ENCODE measurements at places on chromosomes 1 and 21.

- DNase-seq = no peak
Observed at GRCh38 chr1:42742141-42742540, 2.1 kb upstream of the CLDN19 start.

DNA sequence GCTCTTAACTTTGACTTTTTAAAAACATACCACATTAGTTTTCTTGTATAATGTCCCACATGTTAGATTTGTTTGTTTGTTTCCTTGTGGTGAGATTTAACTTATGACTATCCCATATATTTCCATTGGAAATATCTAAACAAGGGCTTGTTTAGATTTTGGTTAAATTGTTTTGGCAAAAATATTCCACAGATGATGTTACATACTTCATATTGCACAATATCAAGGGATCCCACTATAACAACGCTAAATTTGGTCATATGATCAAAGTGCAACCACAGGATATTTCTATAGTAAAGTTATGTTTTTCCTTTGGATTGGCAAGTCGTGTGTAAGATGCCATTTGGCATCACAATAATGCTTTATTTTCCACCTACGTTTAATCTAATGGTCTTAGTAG lies 396.7 kb downstream of the TGFB2 start:
- no peak for DNase-seq

GRCh38 chr1:51420867-51421627 lies 90.7 kb upstream of the TTC39A start:
- DNase-seq = no peak

DNA sequence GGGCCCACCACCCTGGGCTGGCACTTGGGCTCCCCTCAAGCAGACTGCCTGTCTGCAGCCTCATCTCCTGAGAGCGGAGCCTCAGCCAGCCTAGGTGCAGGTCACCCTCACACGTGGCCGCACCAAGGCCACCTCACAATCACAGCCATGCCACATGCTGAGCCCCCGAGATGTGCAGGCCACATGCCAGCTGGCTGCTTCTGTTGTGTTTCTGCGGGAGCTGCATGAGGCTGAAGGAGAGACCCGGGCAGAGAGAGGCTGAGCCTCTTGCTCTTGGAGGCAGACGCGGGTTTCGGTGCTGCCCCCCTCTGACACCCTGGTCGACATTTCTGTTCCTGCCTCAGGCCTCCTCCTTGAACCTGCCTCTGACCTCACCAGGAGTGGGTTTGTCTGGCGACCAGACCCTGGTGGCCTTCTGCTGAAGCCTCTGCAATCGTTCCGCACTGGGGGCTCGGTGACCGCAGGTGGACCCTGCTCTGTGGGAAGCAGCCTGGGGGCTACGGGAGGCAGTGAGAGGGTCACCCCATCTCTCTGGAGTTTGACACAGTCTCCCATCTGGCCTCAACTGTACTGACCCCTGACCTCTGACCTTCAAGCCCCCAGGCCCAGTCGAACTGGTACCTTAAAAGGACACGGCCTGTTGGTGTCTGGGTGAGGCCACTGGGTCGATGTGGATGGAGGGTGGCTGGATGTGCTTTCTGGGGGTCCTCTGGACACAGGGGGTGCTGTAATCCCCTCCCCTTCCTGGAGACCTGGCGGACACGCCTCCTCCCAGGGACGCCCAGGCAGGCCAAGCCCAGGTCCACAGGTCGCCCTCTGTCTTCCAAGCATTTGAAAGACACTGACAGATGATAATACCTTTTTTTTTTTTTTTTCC lies 13.0 kb upstream of the C1orf174 start:
- no peak for DNase-seq

- DNase-seq = peak; percentile 20
Observed at GRCh38 chr21:45618846-45619485, 24.6 kb upstream of the PCBP3 start.

- no peak for DNase-seq
Observed at GRCh38 chr1:59779949-59780348, 34.8 kb upstream of the HOOK1 start.

- no peak for DNase-seq
Observed at GRCh38 chr1:5200006-5200405, 545.6 kb downstream of the AJAP1 start.

- DNase-seq = no peak
Observed at GRCh38 chr1:209160230-209160629, 423.3 kb upstream of the CAMK1G start.

- DNase-seq = no peak
Observed at GRCh38 chr1:185895208-185895900, 161.2 kb downstream of the HMCN1 start.

- peak; percentile 64 for DNase-seq
Observed at GRCh38 chr1:238898856-238899255, 487.5 kb upstream of the CHRM3 start.

DNA sequence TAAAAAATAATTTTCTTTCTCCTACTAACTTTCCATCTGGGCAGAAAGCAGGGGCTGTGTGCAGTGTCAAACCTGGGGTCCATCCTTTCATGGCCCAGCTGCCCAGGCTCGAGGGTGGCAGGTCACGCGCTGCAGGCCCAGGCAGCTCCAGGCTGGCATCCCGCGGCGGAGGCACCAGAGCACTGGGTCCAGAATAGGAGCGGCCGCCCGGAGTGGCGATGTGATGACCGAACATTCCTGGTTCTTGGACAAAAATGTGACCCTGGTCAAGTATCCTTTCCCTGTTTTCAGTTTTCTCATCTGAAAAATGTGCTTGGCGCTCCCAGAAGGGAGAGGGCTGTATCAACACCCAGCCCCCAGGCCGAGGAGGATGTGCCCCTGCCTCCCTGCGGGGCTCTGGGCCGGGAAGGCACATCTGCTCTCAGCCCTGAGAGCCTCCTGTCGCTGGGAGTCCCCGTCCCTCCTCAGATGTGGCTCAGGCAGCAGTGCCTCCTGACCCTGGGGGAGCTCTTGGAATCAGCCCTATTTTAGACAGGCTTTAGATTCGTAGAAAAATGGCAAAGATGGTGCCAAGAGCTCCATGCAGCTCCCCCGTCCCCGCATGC lies 29.3 kb downstream of the SLX9 start:
- DNase-seq = no peak

GRCh38 chr1:168917796-168918195 lies 188.7 kb upstream of the ATP1B1 start:
- DNase-seq = no peak

DNA sequence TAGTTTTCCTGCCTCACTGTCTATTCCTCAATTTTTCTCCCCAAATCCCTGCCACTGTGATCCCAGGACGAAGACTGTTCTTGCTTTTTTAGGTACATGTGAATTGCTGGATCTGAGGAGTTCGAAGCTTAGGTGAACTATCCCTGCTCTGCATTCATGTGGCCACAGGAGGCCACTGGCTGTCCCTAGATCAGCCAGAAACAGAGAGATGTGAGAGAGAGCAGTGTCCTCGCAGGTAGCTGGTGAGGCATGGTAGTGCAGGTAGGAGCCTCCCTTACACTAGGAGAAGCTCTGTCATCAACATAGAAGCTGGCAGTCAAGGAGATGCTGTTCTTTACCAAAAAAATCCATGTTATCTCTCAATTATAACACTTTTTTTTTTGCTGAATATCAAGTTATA lies 71.5 kb downstream of the USP24 start:
- DNase-seq = no peak

DNA sequence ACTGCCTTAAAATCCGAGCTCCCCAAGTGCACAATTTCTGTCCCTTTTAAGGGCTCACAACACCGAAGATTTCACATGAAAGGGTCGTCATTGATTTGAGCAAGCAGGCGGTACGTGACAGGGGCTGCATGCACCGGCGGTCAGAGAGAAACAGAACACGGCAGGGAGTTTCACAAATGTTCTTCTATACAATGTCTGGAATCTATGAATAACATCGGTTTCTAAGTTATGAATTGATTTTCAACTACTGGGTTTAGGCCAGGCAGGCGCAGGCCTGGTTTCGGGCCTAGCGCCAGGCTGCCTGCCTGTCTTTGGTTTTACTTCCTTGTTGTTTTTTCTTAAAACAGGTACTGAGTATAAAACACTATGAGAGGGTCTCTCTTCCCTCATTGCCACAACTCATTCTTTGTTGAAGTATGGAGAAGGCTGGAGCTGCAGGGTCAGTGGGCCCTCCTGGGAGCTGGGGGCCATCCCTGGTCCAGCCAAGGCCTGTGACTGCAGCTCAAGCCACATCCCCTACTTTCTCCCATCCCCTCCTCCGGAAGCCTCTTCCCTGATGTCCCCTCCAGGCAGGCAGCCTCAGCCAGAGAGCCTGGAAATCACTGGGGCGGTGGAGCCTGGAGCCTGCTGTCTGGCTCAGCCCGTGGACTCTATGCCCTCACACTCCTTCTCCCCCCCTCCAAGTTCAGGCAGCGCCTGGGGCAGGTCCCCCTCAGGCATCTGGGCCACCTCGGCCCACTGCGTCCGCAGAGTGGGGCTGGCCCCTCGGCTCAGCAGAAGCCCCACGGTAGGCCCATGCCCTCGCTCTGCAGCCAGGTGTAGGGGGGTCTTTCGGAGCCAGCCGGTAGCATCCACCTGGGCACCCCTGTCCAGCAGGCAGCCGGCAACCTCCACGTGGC lies 2.4 kb downstream of the ANKRD65 start:
- no peak for DNase-seq

- no peak for DNase-seq
Observed at GRCh38 chr1:185644531-185644930, 89.7 kb upstream of the HMCN1 start.

DNA sequence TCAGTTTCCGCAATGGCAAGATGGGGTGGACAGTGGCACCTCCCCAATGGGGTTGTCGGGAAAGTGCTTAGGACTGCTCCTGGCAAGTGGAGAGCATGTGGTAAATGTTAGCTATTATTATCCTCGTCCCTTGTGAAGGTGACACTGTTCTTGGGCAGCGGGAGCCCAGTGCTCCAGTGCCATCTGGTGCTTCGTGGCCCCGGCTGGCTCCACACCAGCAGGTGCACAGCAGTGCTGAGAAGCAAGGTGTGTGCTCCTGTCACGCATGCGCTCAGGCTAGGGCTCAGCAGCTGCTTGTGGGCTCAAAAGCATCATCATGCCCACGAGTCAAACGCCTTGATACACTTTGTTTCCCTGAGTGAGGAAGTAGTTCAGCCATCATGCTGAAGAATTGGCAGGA lies 24.9 kb upstream of the KCNC4 start:
- no peak for DNase-seq

DNA sequence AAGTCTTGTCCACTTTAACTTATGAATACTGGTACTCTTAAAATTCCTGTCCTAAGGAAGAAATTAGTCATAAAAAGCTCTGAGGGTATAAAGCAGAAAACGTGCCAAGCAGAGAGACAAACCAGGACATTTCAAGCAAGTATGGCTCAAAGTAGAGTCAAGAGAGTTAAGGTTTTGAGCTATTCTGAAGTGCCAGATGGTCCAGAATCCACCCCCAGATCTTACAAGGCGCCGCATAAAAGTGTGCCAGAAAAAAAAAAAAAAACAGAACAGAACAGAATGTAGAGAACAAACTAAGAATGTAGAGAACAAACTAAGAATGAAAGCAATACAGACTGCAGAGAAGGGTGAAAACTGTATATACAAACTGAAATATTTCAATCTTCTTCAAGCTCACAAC lies 12.5 kb downstream of the EPS15 start:
- peak; percentile 68 for DNase-seq

DNA sequence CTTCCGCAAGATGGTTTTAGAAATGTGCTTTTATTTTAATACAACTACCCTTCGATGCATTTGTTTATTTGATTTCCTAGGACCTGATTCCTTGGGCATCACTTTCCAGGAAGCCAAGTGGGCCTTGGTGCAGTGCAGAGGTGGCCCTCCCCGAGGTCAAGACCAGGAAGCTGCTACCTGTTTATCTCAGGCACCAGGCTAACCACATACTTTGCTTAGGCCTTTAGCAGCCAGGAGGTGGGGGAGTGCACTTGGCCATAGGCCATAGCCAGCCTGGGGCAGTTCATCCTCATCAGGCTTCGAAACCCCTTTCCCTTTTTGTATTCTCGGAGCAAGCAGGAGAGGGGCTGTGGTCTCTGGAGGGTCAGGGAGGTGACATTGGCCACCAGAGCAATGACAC lies 45.4 kb downstream of the SMYD2 start:
- DNase-seq = no peak

GRCh38 chr1:191943684-191944083 lies 214.6 kb upstream of the RGS18 start:
- no peak for DNase-seq

DNA sequence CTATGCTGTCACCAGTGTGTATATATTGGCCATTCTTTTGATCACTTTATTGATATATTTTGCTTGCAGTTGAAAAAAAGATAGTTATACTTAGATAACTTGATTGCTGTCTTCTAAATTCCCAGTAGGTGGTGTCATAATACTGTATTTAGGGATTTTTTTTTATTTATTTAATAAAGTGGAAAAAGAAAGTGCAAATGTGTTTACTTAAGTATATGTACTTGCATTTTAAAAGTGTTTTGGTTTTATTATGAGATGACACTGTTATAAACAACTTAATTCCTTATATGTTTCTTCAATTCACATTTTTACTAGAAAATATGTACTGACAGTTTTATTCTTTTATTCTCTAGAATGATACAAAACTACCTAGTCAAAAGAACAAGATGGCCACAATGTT lies 164.8 kb downstream of the USP25 start:
- peak; percentile 18 for DNase-seq

DNA sequence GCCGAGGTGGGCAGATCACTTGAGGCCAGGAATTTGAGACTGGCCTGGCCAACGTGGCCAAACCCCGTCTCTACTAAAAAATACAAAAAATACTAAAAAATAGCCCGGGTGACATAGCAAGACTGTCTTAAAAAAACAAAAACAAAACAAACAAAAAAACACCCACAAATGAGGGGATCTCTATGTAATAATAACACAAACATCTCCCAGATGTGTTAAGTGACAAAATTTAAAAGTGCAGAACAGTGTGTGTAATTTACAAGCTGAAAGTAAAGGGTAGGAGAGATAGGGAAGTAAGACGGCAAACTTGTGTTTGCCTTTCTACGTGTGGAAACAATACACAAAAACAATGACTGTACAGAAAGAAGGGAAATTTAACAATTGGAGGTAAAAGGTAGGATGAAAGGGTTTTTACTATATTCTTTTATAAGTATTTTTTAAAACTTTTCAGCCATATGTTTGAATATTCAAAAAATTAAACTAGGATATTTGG lies 36.3 kb downstream of the ARID4B start:
- DNase-seq = no peak

DNA sequence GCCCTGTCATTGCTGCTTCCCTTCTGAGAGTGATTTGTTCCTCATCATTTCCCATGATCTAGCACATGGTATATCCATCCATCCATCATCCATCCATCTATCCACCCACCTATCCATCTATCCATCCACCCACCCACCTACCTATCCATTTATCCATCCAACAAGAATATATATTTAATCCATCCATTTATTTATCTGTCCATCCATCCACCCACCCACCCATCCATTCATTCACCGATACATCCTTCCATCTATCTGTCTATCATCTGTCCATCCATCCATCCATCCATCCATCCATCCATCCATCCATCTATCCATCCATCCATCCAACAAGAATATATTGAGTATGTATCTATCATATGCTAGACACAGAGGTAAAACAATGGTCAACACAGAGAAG lies 100.0 kb upstream of the ACTL8 start:
- DNase-seq = no peak

DNA sequence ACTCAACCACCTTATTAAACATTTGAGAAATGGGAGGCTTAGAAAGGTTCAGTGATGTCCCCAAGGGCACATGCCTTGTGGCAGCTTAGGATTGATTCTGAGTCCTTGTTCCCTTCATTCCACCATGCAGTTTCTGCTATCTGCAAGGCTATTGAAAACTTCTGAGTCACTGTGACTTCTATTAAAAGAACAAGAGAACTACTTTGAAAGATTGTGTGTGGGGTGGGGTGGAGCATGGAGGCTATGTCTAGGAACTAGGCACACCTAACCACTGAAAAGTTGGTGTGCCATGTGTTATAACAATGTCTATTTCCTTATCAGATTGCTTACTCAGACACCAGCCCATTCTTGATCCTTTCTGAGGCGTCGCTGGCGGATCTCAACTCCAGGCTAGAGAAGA lies 10.8 kb downstream of the MTARC1 start:
- DNase-seq = no peak
